G401 (cell line): ENCODE measurements at places on chromosomes 4 and X.
A peak's percentile ranks its signal among the peaks of the same experiment; 100 is the strongest.

DNA sequence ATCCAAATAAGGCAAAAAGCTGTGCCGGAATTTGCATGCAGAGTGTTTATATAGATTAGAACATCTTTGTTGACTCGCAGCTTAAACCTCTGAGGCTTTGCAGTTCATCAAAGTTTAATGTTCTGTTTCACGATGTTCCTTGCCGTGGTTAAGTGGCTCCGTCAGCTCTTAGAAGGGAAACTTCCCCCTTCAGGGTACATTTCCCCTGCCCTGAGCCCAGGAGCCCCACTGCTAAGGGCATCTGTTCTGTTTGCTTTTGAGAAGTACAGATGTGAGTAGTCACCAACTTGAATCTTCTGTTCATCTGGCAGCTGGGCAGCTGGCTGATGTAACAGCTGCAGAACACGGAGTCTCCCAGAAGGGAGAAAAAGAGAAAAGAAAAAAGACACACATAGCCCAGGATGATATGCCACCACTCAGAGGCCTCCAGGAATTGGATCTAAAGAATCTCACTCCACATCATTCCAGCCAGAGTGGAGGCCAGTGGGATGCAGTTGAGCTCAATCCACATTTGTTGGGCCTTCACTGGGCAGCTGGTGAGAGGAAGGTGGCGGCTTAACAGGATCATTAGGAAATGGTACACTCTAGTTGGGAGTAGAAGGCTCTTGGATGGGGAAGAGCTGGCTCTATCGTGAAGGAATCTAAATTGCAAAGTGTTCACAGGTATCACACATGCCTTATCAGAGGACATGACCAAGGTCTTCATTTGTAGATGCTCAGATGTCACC is 178.7 kb upstream of the RBPJ start:
- DNase-seq = no peak

GRCh38 chr4:138521809-138522208 is 279.7 kb upstream of the SLC7A11 start:
- no peak for DNase-seq

DNA sequence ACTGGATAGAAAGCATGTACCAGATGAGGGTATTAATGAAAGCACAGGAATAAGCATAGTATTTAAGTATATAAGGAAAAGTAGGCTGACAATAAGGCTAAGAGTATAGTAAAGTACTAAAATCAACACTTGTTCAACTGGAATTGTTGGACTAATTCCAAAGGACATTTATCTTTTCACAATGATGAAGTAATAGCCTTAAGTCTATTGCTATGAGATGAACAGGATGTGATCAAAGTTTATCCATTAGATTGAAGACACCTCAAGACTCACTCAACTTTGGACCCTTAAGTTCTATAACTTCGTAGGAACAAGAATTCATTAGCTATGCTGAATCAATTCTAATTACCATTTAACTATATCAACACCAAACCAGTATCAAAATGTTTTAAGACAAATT is 7.6 kb downstream of the MAD2L1 start:
- DNase-seq = no peak

DNA sequence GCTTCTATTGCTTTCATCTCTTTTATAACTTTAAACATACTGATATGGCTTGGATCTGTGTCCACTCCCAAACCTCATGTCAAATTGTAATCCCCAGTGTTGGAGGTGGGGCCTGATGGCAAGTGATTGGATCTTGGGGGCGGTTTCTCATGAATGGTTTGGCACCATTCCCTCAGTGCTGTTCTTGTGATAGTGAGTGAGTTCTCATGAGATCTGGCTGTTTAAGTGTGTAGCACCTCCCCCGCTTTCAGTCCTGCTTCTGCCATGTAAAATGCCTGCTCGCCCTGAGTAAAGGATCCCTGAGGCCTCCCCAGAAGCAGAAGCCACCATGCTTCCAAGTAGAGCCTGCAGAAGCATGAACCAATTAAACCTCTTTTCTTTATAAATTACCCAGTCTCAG is 17.7 kb downstream of the MND1 start:
- DNase-seq = no peak

DNA sequence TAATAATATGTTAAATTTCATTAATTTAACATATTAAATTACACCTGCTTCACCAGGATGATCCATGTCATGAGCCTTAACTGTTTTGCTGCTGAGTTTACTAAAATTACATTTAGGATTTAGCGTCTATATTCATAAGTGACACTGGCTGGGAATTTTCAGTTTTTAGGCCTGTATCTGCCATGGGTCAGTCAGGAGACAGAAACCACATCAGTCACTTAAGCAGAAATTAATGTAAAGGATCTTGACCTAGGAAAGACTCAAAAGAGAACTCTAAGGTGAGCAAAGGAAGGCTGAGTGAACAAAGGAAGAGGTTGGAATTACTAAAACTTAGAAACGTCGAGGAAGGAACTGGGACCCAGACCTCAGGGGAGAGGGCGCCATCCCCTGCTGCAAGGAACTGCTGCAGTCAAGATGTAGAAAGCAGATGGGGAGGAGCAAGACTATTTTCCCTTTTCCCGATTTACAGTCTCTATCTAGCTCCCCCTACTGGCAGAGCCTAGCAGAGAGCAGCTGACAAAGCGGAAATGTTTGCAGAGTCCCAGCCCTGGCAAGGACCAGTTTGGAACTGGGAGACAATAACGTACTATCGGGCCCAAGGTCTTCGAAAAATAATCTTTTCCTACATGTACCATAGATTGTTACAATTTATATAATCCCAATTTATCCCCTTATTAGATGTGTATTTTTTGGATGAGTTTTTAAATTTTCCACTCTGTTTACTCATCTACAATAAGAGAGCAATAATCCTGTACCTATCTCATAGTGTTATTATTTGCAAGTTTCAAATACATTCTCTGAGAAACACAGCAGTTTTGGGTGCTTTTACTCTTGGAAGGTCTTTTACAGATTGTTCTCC is 22.6 kb upstream of the RBBP7 start:
- peak; percentile 70 for DNase-seq

- no peak for DNase-seq
Observed at GRCh38 chr4:110998320-110998719, 375.4 kb upstream of the PITX2 start.

GRCh38 chr4:174707051-174707676 is 121.9 kb downstream of the GLRA3 start:
- DNase-seq = no peak

GRCh38 chr4:114343015-114343414 is 255.6 kb upstream of the UGT8 start:
- no peak for DNase-seq

DNA sequence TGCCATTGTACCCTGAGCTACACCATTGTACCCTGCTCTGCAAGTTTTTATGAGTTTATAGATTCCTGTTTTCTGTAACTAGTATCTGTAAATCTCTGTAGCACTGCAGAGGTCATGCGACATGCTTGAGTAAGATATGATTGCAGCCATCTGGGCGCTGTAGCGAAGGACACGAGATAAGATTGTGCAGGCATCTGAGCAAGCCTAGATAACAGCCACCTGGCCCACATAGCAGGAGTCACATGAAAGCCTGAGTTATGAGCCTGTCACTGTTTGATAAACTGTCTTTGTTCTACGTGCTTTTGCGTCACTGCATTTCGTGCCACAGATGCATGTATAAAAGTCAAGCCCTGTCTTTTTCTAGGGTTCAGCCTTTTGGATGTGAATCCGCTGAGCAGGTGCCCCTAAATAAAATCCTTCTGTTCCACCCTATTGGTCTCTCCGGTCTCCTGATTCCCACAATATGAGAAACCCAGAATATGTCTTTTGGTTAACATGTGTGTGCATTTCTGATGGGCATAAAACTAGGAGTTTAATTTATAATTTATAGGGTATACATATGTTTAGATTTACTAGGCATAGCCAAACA is 327.6 kb upstream of the MAOA start:
- DNase-seq = no peak

DNA sequence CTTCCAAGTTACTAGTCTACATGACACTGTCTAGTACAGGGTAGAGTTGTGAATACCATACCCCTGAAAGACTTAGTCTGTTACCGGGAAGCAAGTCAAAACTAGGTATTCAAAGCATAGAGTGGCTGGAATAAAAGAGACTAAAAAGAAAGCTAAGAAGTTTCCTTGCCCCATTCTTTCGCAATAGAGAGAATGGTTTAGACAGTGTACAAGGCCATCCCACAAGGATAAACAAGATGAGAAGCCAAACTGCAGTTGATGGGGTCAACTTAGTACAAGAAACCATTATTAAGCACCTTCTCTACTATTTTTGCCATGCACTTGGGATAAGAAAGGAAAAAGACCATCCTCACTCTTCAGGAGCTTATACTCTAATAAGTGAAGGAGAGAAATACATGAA is 30.3 kb downstream of the AMMECR1 start:
- DNase-seq = no peak

DNA sequence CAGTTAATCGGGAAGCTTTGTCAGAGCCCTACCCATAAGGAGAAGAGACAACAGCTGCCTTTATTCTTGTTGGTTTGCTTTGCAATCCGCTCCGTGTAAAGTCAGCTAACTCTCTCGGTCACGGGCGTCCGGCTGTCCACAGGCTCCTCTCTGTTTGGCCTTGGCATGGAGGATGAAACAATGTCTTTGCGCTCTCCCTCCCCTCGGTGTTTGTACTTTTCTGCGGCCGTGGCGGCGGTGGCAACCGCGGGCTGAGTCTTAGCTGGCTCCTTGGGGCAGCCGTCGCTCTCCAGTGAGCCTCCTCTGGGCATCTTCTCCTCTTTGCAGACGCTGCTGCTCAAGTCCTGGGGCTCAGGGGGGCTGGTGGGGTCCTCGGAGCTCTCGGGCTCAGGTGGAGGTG is 10.6 kb upstream of the IRAK1 start:
- DNase-seq = no peak

GRCh38 chr4:100461807-100462605 is 55.8 kb downstream of the EMCN start:
- no peak for DNase-seq

GRCh38 chrX:116272861-116273260 is 102.3 kb downstream of the AGTR2 start:
- DNase-seq = no peak

DNA sequence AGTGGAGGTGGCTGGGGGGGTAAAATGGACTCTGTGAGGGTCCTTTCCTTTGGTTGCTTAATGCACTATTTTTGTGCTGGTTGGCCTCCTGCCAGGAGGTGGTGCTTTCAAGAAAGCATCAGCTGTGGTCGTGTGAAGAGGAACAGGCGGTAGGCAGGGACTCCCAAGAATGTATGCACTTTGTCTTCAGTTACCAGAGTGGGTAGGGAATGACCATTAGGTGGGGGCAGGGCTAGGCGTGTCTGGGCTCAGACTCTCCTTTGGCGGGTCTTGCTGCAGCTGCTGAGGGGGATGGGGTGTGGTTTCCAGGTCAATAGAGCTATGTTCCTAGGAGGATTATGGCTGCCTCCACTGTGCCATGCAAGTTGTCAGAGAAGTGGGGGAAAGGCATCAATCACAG is 509.0 kb downstream of the PCDH19 start:
- no peak for DNase-seq

DNA sequence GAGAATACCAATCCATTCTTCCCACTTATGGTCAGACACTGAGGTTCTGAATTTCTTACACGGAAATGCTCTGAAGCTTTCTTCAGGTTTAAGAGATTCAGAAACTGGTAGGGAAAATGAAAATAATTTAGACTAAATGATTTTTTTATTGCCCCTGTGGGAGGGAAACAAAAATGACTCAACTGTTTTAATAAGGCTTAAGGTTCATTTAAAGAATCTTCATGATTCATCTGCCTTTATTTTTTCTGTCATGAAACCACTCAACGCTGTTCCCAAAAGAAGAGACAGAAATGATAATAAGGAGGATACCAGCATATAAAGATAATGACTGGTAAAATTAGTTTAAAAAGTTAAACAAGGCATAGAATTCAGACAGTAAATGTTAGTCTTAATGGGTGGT is 39.3 kb upstream of the FAM47B start:
- no peak for DNase-seq

GRCh38 chrX:106415276-106415895 is 196.4 kb upstream of the RADX start:
- DNase-seq = no peak

GRCh38 chrX:109813236-109813635 is 80.2 kb upstream of the ACSL4 start:
- DNase-seq = no peak

- DNase-seq = no peak
Observed at GRCh38 chrX:39067866-39068265, 266.6 kb downstream of the MID1IP1 start.

DNA sequence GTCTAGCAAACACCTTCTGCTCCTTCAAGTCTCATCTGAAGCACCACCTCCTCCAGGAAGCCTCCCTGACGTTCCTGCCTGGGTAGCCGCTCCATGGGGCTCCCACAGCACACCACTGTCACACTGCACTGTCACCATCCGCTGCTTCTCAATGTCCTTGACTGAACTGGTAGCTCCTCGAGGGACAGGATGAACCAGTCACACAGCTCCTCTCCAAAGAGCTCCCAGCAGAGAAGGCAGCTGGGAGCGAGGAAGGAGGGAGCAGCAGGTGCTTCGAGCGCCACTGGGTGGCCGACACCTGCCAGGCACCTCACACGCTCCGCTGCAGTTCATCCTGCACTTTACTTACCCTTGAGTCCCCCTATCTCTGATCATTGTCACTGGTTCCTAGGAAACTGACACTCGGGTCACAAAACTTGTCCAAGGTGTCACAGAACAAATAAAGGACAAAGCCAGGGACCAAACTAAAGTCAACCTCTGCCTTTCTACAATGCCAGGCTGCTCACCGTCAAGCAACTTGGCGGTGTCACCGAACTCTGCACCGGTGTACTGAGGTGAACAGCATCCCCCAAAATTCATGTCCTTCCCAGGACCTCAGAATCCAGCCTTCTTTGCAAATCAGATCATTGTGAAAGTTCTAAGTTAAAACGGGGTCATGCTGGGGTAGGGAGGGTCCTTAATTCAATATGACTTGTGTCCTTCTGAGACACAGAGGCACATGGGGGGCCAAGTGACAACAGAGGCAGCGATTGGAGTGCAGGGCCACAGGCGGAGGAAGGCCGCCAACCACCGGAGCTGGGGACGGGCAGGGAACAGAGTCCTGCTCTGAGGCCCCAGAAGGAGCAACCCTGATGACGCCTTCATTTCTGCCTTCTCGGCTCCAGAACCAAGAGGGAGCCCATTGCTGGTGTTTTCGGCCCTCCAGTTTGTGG is 5.5 kb upstream of the S100P start:
- no peak for DNase-seq

- DNase-seq = no peak
Observed at GRCh38 chr4:74486905-74487304, 42.0 kb downstream of the AREG start.

GRCh38 chr4:82373816-82374625 is at the start of gene HNRNPD:
Gene HNRNPD, minus strand, starts transcription at chr4:82373991. Its CDS starts 313 bp downstream, at chr4:82373678.
- peak; percentile 100 for DNase-seq

DNA sequence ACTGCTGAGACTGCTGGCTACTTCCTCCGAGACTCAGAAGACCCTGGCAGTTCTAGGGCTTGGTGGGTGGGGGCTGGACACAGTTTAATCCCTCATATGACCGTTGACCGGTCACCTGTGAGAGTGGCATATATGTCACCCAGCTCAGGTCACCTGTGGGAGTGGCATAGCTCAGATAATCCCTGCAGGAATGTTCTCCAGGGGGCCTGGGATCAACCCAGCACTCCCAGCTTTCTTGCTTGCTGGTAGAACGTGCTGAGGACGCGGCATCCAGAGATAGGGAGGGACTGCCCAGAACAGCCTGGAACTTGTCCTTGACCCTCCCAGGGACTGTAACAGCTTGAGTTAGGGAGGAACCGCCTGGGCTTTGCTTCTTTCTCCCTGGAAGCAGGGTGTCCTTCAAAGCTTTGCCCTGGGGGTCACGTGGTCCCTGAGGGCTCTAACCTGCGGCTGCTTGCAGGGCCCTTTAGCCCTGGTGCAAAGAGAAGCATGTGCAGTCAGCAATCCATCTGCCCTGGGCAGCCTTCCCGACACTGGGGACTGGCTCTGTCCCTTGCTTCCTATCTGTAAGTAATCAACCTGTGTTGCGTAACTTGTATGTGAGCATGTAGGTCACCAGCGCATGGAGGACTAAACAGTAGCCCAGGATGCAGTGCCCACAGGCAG is 55.3 kb downstream of the ZFYVE28 start:
- DNase-seq = peak; percentile 98
